Activated T-cell treated with anti-CD3 and anti-CD28 coated beads, Interleukin-2, amount 50 U/mL, for 1 hour (primary cell): ENCODE measurements at places on chromosomes 6 and 20.

- DNase-seq = no peak
Measured at GRCh38 chr6:164168595-164168994, 754.1 kb downstream of the QKI start.

- no peak for DNase-seq
Measured at GRCh38 chr6:107991061-107991460, 33.1 kb upstream of the SEC63 start.

DNA sequence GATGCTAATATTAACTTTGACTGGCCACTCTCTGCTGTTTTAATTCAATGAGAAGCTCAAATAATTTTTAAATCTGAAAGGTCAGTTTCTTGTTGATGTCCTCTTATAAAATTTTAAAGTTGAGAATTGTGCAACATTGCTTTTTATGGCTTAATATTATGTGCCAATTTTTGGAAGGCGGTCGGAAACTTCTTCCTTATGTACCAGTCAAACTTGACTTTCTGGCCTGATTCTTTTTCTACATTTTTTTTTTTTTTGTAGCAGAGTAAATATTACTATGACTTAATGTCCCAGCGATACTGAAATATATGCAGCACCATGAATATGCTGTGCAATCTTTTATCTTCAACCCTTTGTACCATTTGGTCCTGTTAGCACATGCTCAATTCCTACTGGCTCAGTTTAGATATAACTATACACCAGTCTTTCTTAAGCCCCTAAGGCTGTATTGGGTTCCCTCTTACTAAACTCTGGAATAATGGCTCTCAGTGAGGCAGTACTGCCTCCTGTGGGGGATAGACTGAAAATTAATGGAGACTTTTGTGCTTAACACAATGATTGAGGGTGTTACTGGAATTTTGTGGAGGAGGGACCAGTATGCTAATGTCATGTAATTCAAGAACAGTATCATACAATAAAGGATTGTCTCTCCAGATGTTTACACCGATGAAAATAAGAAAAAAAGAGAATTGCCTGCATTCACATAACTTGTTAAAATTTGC, 156.4 kb upstream of the SYNCRIP start:
- no peak for DNase-seq

GRCh38 chr6:159056003-159056402, 11.2 kb upstream of the TAGAP start:
- DNase-seq = no peak

GRCh38 chr6:149860834-149861602, 3.1 kb downstream of the LRP11 start:
- no peak for DNase-seq

DNA sequence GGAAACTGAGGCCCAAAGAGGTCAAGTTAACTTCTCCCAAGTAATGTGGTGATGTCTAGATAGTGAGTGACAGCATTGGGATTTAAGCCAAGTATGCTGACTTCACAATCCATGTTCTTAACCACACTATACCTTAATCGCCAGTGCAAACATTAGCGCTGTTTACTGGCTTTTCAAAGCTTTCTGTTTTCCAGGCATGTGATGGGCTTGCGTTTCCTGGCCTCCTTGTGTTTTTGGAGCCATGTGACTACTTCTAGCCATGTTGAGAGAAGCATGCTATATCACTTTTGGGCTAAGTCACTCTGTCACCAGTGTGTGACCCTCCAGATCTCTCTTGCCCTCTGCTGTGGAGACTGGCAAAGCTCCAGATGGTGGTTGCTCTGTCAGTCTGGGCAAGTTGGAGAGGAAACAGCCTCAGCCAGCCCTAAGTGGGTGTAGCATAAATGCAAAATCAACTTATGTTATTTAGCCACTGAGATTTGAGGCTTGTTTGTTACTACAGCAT, 76.9 kb downstream of the ANKRD6 start:
- DNase-seq = no peak

- DNase-seq = no peak
Measured at GRCh38 chr6:78607189-78607588, 260.2 kb upstream of the IRAK1BP1 start.

DNA sequence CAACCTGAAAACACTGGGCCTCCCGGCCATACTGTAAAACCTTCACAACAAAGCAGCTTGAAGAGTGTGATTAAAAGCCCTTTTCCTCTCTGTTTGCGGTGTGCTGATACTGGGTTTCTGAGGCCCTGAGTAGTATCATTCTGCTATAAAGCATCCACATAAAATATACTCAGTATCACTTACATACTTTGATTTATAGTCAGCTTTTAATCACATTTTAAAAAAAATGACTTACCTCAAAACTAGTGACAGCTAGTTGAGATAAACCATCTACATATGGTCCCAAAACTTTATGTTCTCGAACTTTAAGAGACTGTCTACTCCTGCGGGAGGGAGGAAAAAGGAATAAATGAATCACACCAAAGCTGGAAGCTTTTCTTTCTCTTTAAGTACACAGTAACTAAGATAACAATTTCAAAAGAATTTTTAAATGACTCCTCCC, 135.7 kb downstream of the KIF13A start:
- DNase-seq = no peak

- no peak for DNase-seq
Measured at GRCh38 chr20:51444922-51445438, 97.5 kb downstream of the NFATC2 start.

GRCh38 chr6:72955666-72956065, 269.6 kb downstream of the KHDC1L start:
- DNase-seq = no peak
